ENCODE measurements at places on chromosomes 1 and 21. TPM values are rescaled to one million over a fixed set of nuclear protein-coding genes. Genes with fewer than 3 reads are reported as not detected.

Gene LACTBL1
- total RNA-seq: not detected

Gene FAM177B
- total RNA-seq: not detected

Gene AMY1C
- total RNA-seq: not detected

Gene RCSD1
- 42.9 TPM for total RNA-seq

Gene KRTAP10-11
- total RNA-seq: not detected

Gene C1orf226
- total RNA-seq: 5.3 TPM

Gene PIAS3
- total RNA-seq: 13.2 TPM

Gene HEYL
- 16.9 TPM for total RNA-seq

Gene PPP2R5A
- total RNA-seq: 77.9 TPM

Gene SYCP1
- not detected for total RNA-seq

Gene CCDC181
- total RNA-seq: 0.56 TPM

Gene OR2T11
- not detected for total RNA-seq

Gene HMGCL
- total RNA-seq: 34.3 TPM

Gene S100A5
- total RNA-seq: not detected

Gene B3GALT6
- 8.6 TPM for total RNA-seq

Gene NTRK1
- total RNA-seq: 2.5 TPM

Gene IL22RA1
- total RNA-seq: 0.16 TPM

Gene F13B
- total RNA-seq: not detected

Gene C1QA
- 105 TPM for total RNA-seq

Gene PROX1
- 85.2 TPM for total RNA-seq

Gene ADORA1
- total RNA-seq: 12.5 TPM

Gene FAM229A
- total RNA-seq: 1.7 TPM

Gene OR2L2
- not detected for total RNA-seq

Gene FTCD
- total RNA-seq: 1.9 TPM

Gene EIF3I
- 97.2 TPM for total RNA-seq

Gene RPAP2
- total RNA-seq: 20.4 TPM

Gene SERINC2
- 1.5 TPM for total RNA-seq

Gene CENPS
- total RNA-seq: 8.7 TPM

Gene TINAGL1
- total RNA-seq: 268 TPM

Gene MSH4
- 0.35 TPM for total RNA-seq

Gene RUNX3
- total RNA-seq: 1.0 TPM

Gene USH2A
- total RNA-seq: 2.7 TPM

Gene GPR157
- 49.4 TPM for total RNA-seq

Gene PDC
- total RNA-seq: not detected

Gene DPH2
- 16.2 TPM for total RNA-seq

Gene ERO1B
- total RNA-seq: 5.0 TPM
